ENCODE measurements at places on chromosomes 6 and 20.

DNA sequence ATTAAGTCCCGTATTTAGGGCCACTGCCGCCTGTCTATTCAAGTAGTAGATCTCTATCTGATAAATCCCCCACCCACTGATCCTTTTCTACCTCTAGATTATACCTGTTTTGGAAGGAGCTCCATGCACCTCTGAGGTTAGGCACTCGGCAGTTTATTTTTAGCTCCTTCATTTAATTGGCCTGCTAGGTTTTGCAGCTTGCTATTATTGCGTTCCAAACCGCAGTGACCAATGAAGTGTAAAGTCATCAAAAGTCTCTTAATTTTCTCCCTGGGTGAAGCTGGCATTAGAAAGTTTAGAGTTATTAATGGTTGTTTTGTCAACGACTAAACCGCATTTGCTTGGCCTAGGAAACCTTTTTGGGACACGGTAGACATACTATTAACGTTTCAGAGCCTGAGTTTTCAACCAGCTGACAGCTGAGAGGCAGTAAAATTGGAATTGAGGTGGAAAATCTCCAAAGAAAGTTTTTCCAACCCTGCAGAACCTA is 60.0 kb downstream of the RFPL4B start:
- DNase-seq: no peak

DNA sequence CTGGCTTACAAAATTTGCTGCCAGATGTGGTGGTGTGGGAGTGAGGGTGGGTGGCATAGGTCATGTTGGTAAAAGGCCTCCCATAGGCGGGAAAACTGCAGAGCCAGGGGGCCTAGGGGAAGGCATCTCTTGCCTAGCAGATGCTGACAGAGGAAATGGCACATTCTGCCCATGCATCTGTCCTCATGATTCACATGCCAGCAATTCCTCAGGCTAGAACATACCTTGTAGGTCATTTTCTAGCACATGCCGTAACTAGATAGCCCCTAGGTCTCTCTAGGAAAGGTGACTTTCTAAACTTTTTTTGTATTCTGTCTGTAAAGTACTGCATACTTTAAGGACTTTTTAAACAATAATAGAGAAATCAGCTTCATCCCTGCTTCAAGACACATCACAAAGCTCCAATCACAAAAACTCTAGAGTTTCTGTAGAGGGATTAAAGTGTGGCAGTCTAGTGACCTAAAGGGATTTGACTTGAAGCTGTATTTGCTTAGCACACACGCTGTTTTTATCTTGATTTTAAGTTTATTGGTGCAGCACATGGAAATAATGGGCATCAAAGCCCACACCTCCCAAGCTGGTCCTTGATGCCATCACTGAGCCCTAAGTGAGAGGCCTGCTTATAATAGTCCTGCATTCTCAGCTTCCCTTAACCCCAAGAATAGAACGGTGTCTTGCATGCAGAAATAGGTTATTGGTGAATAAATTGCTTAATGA is 55.2 kb downstream of the ANKEF1 start:
- DNase-seq: no peak

GRCh38 chr6:1616701-1617463 is 7.2 kb downstream of the FOXC1 start:
- no peak for DNase-seq

DNA sequence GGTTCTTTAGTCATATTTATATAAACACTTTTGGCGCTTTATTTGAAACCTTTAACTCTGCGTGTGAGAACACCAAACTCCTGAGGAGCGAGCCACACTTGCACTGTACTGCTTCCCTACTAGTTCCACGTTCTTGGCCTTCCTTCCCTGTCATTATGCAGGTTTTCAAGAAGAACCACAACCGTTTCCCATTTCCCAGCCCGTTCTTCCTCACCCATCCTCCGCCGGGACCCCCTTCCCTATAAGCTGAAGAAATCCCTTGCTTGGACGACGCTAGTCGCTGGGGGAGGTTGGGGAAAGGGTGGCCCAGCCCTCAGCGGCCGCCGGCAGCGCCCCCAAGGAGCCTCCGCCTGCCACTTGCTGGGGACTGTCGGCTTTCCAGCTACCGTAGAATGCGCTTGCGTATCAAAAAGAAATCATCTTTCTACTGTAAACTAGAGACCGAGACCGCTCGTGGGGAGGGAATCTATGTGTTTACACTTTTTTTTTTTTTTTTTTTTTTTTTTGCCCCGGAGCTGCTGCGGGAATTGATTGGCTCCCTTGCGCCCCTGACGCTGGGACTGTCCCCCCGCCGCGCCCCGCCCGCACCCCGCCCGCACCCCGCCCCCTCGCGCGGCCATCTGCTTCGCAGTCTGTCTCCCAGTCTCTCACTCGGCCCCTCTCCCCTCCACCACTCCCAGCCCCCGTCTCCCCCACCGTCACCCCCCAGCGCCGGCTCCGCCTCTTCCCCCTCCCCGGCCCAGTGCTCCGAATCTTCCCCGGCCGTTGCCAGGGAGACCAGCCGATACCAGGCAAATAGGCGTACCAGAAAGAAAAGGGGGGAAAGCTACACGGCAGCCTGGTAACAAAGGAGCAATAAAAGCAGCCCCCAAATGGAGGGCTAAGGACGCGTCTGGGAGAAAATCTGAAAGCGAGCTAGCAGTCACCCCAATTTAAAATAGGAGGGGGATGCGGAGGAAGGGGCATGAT is 2.3 kb upstream of the MARCKS start:
- no peak for DNase-seq

- no peak for DNase-seq
Observed at GRCh38 chr6:148455225-148455624, 112.6 kb downstream of the SASH1 start.

- no peak for DNase-seq
Observed at GRCh38 chr6:138397128-138398122, 6.6 kb upstream of the HEBP2 start.

DNA sequence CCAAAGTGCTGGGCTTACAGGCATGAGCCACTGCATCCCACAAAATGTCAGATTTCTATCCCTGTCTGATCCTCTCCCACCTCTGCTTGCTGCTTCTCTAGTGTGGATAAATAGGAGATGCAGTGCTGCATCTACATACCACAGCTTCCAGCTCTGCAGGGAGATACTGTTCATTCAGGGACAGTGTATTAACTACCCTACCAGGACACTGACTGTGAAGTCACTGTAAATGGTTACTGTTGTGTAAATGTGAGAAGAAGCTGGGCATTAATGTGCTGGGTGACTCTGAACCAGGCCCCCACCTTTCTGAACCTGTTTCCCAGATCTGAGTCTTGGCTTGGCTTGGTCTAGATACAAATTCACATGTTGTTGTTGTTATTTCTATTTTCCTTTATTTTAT is 488.6 kb upstream of the SULF2 start:
- DNase-seq: no peak

DNA sequence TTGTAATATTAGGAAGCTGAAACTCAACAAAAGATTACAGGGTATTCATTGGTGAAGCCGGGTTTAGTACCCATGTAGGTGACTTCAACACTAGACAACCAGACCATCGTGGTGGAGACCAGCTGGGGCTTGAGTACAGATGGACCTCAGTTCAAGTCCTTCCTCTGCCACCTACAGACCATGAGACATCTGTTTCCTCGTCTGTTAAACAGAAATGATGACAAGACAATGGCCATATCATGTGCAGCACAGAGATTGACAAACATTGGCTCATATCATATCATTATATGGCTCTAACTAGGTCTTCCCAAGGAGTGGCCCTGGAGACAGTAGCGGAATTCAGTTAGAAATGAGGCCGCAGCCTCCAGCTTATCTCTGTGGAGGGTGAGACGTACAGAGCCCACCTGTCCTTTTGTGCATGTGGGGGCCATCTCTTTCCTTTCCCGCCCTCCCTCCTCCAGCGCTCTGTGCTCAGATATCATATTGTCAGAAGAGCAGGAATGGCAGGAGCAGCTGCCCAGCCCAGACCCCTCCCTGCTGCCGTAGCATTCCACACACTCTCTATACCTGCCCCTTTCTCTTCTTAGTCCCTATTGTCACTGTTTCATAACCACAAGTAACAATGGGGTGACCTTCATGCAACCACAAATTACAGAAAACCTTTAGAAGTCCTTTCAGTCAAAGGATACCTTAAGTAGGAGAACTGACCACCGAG is 75.1 kb downstream of the LY86 start:
- no peak for DNase-seq

GRCh38 chr6:75830959-75831885 is 82.2 kb downstream of the MYO6 start:
- DNase-seq: no peak

GRCh38 chr6:3911130-3911529 is 62.0 kb downstream of the FAM50B start:
- no peak for DNase-seq

DNA sequence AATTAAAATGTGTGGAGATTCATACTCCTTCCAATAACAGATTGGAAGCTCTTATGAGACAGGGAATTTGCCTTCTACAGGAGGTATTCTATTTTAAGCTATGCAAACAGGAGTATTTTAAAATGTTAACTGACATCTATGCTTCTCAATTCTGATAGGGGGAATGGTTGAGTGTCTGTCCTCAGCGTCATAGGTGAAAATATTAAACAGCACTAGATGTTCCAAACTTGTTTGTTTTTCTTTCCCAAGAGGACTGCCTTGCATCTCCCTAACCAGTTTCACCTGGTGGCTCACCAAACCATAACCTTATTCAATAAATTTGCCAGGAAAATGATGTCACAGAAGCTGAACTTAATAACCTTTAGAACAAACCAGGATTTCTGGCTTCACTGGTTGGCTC is 24.6 kb upstream of the ARG1 start:
- DNase-seq: no peak

DNA sequence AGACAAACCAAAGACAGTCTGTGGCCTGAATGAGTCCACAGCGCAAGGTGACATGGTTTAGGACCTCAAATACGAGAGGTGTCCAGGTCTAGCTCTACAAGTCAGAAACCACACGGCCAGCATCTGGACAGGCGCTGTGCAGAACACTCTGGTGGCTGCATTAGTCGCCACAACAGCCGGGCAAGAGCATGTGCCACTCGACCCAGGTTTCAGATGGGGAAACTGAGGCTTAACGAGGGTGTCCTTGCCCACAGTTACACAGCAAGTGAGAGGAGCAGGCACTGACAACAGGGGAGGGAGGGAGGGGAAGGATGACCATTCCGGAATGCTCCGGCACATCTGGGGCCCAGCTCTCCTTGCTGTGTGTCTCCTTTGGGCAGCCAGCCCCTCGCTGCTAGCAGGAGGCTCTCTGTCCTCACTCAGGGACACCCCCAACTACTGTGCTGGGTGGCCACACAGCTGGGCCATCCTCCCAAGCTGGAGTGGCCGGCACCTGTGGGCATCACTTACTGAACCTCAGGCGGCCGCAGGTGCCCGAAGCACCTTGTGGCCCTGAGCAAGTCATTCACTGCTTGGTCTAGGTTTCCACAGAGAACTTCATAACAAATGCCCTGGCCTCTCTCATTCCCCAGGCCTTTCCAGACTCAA is 6.6 kb downstream of the DLL1 start:
- DNase-seq: no peak

DNA sequence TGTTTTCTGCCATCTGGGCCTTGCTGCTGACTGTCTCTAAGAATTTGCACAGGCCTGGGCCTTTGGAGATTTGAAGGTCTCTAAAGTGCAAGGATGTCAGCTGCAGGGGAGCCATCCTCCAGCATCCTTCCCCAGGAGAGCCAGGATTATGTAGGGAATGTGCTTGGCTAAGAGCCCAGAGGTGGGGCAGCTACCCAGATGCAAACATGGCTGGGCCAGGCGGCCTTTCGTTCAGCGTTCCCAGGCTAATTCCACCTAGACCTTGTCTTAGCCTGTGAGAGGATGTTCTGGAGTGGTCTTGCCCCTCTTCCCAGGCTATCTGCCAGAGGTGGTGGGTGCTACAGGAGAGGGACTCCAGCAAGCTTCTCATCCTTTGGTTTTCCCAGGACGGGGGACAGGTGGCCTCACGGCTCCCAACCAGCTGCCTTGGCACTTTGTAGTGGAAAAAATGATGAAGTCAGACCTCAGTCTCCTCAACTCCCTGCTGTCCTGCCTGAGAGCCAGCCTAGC is 7.7 kb upstream of the PTGIS start:
- no peak for DNase-seq

GRCh38 chr6:164982389-164982788 is 327.0 kb downstream of the C6orf118 start:
- DNase-seq: no peak

GRCh38 chr20:38073307-38074071 is 39.9 kb downstream of the RPRD1B start:
- peak; percentile 8 for DNase-seq

- DNase-seq: no peak
Observed at GRCh38 chr6:15368186-15368585, 122.3 kb downstream of the JARID2 start.

GRCh38 chr6:101125380-101125971 is 244.3 kb upstream of the ASCC3 start:
- no peak for DNase-seq
